Left colon (tissue), 2 donors: ENCODE measurements at places on chromosomes 3 and 15. TPM values are rescaled to one million over a fixed set of nuclear protein-coding genes. Genes with fewer than 3 reads are reported as not detected.

GRCh38 chr15:31020542-31020941, 29.1 kb upstream of the MTMR10 start:
- no peak for DNase-seq

DNA sequence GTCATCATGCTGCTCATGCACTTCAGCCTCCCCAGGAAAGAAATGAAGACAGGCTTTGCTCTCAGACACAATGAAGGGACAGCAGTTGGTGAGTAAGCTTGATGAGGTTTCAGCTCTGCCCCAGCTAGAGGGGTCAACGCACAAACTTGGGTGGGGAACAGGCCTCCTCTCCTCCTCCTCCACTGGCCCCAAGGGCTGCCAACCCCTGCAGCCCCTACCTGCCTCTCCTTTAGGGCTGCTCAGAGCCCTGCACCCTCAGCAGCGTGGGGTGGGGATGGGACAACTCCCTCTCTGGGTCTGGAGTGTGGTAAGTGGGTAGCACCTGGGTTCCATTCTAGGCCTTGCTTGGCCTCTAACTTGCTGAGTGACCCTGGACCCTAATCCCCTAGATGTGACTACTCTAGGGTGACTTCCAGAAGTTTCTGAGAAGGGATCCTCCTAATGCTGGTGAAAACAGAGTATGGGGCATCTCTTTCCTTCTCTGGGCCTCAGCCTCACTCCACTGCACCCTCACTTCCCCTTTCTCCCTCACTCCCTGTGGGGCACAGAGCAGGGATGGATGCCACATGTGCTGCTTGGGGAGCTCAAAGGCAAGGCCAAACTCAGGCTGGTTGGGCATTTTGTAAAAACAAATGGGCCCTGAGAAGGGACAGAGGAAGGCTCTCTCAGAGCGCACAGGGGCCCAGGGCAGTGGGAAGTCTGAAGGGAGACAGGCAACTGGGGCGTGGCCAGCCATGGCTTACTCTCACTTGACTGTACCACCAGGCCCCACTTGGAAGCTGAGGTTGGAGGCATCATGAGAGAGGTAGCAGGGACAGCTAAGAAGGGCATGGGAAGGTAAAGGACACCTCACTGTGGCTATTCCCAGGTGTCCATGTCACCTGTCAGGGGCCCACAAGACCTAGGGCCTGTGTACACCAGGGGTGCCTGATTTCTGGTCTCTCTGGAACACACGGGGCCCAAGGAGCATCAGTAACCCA, 64.0 kb downstream of the SYNM start:
- no peak for DNase-seq

DNA sequence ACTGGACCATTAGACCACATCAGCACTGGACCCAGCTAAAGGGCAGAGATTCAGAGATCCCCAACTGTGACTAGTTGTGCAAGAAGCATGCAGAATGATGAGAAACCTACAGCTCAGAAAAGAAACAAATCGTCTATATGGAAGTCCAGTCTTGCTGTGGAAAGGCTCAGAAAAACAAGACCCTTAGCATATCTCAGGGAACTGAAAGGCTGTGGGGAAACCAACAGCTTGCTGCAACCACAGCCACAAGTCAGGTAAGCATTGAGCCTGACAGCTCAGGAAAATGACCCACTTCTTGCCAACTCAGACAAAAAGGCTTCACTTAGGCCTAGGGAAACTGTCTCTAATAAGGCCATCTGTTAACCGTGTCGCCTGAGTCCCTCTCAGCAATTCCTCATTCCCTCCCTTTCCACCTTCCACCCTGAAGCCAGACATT, 145.6 kb downstream of the LSAMP start:
- DNase-seq = no peak

DNA sequence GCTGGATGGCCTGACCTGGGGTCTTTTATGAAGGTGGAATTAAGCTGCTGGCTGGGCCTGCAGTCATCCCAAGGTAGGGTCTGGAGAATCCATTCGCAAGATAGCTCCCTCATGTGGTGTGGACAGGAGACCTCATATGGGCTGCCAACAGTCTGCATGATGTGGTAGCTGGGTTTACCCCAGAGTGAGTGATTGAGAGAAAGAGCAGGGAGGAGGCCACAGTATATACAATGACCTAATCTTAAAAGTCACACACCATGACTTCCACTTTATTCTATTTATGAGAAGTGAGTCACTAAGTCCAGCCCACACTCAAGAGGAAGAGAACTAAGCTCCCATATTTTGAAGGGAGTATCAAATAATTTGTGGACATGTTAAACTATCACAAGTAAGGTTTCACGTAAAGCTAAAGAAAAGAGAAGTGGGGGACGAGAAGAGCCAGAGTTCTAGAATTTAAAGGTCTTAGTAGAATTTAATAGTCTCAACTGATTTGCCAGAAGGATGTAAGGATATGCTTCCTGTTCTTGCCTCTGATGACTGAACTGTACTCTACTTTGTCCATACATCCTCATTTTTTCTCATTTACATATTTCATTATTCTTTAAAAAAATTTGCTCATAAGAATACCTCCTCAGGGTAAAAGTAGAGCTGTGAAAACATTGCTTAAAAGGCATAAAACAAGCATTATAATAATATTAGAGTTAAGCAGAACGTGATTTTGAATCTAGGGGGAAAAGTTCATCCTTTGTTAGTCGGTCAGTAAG, 184.4 kb downstream of the PEX5L start:
- DNase-seq = no peak

IL16 gene
- 9.2 TPM for total RNA-seq
